ENCODE measurements at places on chromosomes 1 and 21.

- no peak for DNase-seq
These were observed 76.5 kb downstream of the SCCPDH start for GRCh38 chr1:246800756-246801155.

DNA sequence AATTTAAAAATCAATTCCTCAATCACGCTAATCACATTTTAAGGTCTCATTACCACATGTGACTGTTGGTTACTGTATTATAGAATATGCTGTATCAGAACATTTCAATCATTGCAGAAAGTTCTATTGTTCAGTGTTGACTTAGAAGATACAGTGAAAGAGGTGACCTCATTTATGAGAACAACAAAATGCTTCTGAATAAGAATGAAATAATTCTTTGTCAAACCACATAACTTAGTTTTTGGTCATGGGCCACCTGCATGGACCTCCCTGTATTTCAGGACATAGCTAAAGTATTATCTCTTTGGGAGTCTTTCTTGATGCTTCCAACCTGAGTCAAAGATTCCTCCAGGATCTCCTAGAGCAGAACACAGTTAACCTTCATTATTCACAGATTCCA, 22.3 kb downstream of the MFSD2A start:
- no peak for DNase-seq

- DNase-seq, result no peak
These were observed 182.0 kb upstream of the RUNX1 start for GRCh38 chr21:35231090-35231489.

DNA sequence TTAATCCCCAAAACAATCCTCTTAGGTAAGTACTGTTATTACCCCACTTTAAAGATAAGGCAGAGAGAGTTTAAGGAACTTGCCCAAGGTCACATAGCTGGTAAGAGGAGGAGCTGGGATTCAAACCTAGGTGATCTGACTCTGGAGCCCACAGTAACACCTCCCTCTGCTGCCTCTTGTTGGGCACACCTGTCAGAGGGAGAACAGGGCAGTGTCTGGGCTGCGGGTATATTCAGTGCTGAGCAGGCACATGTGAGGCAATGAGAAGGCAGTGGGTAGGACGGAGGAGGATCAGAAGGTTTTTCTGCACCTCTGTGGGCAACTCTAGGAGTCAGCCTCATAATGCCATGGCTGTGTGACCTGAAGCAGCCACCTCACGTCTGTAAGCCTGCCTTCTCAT, 1.8 kb downstream of the HPCA start:
- no peak for DNase-seq

- no peak for DNase-seq
These were observed 74.3 kb upstream of the FAM3B start for GRCh38 chr21:41242238-41242829.

All from T-helper 22 cell (primary cell).